ENCODE measurements at places on chromosomes 1 and 21. TPM values are rescaled to one million over a fixed set of nuclear protein-coding genes. Genes with fewer than 3 reads are reported as not detected.

GRCh38 chr1:63307196-63307794 lies 15.1 kb upstream of the FOXD3 start:
- DNase-seq, result no peak

DNA sequence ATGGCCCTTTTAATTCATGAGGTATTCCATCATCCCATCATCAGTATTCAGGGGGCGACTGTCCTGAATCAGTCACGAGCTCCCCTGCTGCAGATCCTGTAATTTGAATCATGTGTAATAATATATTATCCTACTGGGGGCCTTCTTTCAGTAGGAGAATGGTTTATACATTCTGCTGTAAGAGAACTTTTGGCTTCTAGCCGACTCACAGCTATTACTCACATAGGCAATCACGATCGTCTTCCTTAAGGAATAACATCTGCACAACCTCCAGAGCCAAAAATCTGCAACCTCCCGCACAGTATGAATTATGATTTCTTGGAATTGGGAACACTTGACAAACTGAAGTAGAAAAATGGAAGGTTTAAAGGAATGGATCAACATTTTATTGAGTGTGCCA lies 343.0 kb downstream of the USP25 start:
- DNase-seq, result no peak

ARMH1 gene
- total RNA-seq, result not detected

DNA sequence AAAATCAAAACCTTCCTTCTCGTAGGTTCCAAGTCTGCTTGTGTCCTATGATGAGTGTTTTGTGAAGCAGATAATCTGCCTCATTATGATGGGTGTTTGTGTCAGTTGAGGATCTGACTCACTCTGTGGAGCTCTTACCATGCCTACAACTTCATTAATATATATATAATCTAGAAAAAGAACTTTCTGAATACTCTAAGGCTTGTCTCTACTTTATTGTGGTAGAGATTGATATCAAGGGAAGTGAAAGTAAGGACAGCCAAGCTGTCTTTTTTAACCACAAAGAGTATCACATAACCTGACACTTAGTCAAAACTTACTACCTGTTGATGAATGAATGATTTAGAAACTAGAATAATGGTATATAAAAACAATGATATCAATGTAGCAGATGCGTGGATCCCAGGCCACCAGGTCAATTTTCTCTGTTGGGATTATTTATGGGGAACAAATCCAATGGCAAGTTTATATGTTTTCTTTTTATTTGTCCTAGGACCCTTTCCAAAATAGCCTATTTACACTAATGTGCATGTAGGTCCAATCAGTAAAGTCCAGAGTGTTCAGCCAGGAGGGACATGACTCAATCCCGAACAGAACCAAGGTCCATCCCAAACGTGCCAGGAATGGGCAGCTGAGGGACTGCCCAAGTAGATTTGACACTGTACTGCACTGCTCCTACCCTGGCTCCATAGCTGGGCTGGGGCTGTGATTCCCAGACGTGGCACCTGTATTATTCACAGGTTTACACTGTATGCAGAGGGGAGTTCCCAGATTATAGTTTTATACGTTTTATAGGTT lies 182.3 kb upstream of the GREM2 start:
- no peak for DNase-seq

DNA sequence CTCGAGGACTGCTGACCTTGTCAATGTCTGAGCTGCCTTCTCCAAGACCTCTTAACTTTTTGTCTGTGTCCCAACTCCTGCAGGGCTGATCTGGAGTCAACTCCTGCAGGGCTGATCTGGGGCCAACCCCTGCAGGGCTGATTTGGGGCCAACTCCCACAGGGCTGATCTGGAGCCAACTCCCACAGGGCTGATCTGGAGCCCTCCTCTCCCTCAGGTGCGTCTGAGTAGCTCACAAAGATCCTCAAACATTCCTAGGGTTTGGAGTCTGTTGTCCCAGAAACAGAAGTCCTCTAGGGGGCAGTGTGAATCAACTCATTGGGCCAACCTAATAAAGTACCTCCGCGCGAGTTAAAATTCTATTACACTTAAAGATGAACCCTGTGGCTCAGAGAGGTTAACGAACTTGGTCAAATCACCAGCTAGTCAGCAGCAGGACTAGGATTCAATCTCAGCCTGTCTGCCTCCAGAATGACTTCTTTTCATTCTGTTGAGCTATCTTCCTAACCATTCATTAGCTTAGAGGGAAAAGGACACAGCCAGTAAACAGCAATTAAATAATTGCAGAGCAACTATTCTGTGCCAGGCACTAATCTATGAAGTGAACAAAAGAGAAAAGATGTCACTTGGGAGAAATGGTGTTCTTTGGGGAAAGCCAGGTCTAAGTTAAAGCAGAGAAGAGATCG lies 17.2 kb upstream of the RLF start:
- DNase-seq, result peak; percentile 73

- DNase-seq, result no peak
Observed at GRCh38 chr1:29549001-29549400, 312.7 kb downstream of the PTPRU start.

GRCh38 chr1:36109041-36109679 lies 15.9 kb downstream of the COL8A2 start:
- DNase-seq, result peak; percentile 72

- peak; percentile 89 for DNase-seq
Observed at GRCh38 chr1:15833069-15833679, 14.3 kb upstream of the SPEN start.

DNA sequence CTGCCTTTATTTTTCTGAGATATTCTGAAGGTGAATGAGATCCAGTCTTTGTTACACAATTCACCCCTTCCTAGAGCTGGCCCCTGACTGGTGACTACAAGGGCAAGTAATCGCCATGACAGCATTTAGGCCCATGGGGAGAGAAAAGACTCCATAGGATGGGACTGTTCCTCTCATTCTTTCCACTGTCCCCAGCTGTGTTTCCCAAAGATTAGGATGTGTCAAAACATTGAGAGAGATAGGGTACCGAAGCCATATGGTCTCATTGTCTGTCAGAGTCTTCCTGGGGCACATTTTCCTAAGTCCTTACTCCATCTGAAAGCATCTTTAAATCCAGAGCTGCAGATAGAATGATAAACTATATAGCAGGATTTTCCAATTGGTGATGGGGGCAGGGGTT lies 423.5 kb downstream of the OMA1 start:
- no peak for DNase-seq

DNA sequence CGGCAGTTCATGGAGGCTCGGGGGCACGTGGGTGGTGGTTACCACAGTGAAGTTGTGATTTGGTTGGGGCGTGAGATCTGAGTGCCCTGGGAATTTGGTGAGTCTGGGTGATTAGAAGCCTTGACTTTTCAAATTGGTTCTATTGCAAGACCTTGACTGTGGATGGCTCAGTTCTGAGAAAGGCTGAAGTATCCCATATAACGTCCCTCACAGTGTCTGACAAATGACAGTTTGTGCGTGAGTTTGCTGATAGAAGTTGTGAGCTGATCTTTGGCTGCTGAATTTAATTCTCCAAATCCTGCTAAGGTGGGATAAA lies 549 bp downstream of the MSH4 start:
- DNase-seq, result no peak

GRCh38 chr1:208066583-208066982 lies 155.7 kb upstream of the CD34 start:
- DNase-seq, result no peak

DNA sequence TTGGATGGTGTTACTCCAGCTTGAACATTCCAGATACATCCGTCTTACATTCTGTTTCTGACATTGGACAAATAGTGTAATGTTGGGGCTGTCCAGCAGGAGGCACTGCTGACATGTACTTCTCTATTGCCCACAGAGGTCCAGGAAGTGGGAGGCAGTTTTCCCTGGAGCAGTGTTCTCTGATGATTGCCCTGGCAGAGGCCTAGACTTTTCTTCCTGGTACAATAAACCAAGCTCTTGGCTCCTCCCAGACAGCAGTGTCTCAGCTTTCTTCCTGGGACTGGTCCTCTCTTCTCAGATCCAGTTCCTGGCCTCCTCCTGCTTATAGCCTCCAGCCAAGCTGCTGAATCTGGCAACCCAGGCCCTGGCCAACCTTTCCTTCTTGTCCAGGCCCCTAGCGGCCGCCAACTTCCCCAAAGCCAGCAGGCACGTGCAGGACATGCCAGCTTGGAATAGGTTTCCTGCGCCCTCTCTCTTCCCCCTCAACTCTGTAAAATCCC lies 14.9 kb upstream of the IFNLR1 start:
- DNase-seq, result peak; percentile 93

DNA sequence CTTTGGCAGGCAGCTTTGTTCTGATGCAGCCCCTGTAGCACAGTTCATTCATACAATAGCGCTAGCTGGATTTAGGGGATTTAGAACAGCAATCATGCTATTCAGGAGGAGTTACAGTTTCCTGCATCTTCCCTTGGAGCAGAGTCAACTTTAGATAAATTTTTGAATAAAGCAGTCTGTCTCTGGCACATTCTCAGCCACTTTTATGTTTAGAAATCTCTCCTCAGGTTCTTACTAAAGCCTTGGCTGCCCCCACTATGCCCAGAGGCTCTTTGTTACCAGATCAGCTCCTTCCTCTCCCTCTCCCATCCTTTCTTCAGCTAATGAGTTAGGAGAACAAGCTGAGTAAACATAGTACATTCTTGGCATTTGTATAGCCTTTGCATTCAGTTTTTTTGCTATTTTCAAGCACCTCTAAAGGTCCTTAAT lies 17.0 kb upstream of the PIGC start:
- DNase-seq, result peak; percentile 21

RHEX gene
- total RNA-seq, result not detected

Measured in bronchial epithelial cell (primary cell).